ENCODE measurements at places on chromosomes 7 and 10.

DNA sequence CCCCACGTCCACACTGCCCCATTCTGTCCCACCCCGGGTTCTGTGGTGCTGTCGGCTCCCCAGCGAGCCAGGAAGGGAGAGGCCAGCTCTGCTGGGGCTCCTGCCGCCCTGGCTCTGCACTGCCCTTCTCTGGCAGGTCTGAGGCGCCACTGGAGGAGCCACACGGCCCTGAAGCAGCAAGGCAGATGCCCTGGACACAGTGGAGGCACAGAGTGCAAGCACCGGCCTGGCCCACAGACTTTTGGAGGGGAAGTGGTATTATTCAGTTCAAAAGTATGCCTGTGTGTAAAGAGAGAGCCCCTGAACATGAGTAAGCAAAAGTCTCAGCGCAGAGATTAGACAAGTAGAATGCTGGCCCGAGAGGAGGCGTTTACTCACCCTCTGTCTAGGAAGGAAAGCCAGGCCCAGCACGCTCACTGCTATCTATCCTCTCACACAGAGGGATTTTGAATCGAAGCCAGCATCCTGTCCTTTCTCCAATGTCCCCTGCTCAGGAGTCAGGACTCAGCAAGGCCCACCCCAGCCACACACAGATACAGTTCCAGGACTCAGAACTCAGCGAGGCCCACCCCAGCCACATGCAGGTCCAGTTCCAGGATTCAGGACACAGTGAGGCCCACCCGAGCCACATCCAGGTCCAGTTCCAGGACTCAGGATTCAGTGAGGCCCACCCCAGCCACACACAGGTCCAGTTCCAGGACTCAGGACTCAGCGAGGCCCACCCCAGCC, 115.0 kb downstream of the EGFR start:
- DNase-seq, result no peak

- no peak for DNase-seq
Observed at GRCh38 chr7:157358041-157358752, 21.4 kb downstream of the DNAJB6 start.

DNA sequence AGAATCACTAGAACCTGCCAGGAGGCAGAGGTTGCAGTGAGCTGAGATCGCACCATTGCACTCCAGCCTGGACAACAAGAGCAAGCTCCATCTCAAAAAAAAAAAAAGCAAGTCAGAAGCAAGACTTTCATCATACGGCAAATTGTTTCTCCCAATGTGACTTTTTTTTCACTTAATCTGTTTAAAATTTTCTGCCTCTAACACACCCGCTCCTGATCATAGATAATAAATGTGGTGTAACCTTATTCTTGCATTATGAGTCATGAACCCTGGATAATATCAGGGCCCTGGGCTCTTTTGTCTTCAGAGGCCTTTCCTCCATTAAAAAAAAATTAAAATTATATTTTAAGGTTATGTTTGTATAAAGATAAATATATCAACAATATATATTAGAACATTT, 111.4 kb upstream of the JCAD start:
- DNase-seq, result no peak

GRCh38 chr10:93926613-93927012, 32.8 kb downstream of the SLC35G1 start:
- no peak for DNase-seq

DNA sequence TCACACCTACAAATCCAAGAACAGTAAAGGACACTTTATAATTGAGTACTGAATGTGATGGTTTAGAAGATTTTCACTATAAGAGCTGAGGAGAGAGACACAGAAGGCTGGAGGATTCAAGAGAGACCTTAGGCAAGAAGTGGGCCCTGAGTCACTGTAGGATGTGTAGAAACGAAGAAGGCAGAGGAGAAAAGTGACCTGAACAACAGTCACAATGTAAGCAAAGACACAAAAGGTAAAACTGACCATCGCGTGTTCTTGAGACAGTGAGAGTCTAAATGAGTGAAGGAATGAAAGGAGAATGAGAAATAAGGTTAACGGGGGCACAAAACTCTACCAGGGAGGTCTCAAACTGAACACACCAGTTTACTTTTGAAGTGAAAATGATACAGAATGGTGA, 298.2 kb upstream of the LRGUK start:
- DNase-seq, result no peak

- no peak for DNase-seq
Observed at GRCh38 chr7:84985073-84985784, 201.6 kb downstream of the SEMA3D start.

DNA sequence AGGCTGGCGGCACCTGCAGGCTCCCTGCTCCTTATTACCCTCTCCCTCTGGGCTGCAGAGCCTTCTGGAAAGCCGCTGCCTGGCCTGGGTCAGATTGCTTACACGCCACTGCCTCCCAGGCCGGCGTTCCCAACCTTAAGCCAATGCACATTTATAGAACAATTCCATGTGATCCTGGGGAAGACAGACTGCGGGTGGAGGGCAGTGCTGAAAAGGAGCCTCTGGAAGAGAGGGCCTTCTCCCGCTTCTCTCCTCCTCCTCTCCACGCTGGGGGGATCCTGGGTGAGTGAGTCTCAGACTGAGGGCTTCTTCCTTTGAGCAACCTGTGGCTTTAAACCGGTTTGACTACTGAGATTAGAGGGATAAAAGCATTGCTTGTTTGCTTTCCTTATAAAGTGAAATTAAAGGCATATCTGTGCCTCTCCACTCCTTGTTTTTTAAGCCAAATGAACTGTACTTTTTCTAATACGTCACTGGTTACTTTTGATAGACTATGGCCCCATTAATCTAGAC, 5.5 kb downstream of the TACC2 start:
- DNase-seq, result no peak
